ENCODE measurements at places on chromosomes 4 and X.

DNA sequence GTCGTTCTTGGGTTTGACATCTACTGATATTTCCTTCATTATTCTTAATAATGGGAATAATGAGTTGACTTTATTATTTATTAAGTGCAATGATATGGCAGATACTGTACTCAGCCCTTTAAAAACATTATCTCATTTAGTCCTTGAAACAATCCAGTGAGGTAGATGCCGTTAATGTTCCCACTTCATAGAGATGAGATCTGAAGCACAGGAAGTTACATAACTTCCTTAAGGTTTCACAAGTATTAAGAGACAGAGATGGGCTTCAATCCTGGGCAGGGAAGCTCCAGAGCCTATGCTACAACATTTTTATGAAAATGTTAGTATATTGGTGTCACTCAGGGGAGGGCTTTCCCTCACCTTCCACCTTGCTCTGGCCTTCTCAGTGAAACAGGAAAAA lies 9.7 kb upstream of the KLHL13 start:
- no peak for DNase-seq

- no peak for DNase-seq
Measured at GRCh38 chr4:24880186-24880585, 32.7 kb downstream of the CCDC149 start.

GRCh38 chrX:56763556-56764152 lies 34.6 kb downstream of the NBDY start:
- no peak for DNase-seq

- no peak for DNase-seq
Measured at GRCh38 chr4:38757945-38758600, 24.7 kb downstream of the TLR10 start.

- no peak for DNase-seq
Measured at GRCh38 chr4:162506253-162506652, 342.5 kb upstream of the FSTL5 start.

GRCh38 chr4:36213977-36214376 lies 30.3 kb downstream of the ARAP2 start:
- DNase-seq, result no peak

GRCh38 chrX:103061486-103061885 lies 2.5 kb downstream of the BEX1 start:
- DNase-seq, result no peak

- DNase-seq, result no peak
Measured at GRCh38 chr4:88846206-88846790, 148.7 kb upstream of the NAP1L5 start.

DNA sequence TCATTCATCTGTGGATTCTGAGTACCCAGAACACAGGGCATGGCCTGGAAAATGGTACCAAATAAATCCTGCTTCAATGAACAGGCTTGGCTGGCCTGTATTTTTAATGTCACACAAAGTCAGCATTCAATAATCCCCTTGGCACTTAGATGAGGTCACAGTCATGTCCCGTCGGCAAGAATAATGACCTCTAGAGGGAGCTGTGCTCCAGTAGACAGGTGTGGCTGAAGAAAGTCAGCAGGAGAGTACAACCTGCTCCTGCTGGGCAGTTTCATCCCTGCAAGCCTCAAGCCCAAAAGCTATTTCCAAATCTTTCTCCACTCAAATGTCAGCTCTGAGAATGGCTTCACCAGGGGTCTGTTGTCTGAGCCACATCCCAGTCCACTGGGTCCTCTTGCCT lies 404.0 kb upstream of the F9 start:
- DNase-seq, result no peak

DNA sequence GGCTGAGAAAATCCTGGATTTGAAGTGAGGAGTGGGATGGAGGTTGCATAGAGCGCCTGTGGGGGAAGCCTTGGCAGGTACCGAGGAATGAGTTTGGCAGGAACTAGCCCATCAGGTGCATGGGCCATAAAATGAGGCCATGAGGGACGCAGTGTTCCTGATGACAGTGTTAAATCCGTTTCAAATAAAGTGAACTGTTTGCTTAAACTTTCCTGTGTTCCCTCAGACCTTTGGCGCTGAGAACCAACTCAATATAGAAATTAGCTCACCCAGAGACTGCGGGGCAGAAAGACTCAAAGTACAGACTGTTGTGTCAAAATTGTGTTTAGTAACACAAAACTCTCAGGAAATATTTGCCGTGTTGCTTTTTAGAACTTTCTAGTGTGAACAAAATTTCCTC lies 250.0 kb upstream of the NR3C2 start:
- no peak for DNase-seq

GRCh38 chr4:123064390-123064789 lies 142.0 kb upstream of the NUDT6 start:
- no peak for DNase-seq

DNA sequence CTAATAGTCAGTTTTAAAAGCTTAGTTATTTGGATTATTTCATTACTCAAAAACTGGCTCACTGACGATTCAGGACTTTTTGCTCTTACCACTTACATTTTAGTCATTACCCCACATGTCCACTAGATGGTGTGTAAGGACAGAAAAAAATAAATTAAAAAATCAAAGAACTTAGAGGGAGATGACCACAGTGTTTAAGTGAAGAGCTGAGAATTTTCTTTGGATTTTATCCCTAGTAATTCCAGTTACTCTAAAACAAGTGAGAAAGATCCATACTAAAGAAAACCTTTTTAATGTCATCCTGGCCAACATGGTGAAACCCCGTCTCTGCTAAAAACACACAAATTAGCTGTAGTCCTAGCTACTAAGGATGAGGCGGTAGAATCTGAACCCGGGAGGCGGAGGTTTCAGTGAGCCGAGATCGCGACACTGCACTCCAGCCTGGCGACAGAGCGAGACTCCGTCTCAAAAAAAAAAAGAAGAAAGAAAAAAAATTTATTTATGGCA lies 26.4 kb upstream of the TMPRSS11B start:
- DNase-seq, result no peak

- DNase-seq, result no peak
Measured at GRCh38 chr4:183941964-183942363, 36.9 kb downstream of the STOX2 start.

Data from stimulated activated CD8-positive, alpha-beta memory T cell treated with anti-CD3 and anti-CD28 coated beads, Interleukin-4, amount 100 ng/mL, for 4 hours (primary cell).